ENCODE measurements at places on chromosomes 2 and 18. TPM values are rescaled to one million over a fixed set of nuclear protein-coding genes. Genes with fewer than 3 reads are reported as not detected.

Gene OTOS
- not detected for total RNA-seq

DNA sequence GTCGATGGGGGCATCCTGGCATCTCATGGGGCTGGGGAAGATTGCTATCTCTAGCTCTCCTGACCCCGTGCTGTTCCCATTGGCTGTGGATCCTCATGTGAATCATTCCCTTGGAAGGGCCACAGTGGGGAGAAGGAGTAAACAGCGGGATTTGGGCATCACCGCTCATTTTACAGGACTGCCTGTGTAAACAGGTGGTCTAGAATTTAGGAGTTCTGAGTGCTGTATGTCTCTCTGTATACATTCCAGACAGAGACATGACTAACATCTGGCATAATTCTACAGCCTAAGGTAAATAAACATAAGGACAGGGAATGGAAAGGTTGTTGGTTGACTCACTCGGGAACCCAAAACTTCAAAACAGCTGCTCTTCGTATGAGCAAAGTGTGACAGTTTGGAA is 92.7 kb downstream of the COPS8 start:
- peak; percentile 81 for DNase-seq

DNA sequence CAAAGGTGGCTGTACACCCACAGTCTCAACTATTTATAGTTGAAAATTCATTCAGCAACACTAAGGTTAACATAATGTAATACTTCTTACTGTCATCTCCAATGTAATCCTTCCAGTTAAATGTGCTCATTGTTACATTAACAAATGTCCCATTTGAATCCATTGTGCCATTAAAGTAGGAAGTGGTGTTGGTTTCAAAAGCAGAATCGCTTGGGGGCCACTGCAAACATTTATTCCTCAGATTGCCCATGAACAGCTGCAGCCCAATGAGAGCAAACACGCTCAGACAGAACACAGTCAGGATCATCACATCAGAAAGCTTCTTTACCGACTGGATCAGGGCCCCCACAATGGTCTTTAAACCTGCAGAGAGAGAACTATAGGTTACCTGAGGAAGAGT is 41.4 kb downstream of the SCN3A start:
- DNase-seq = no peak

GRCh38 chr2:53289309-53290006 is 478.1 kb upstream of the CHAC2 start:
- no peak for DNase-seq

Gene RUFY4
- total RNA-seq = not detected

Gene SEPTIN10
- total RNA-seq = 74.5 TPM

Gene PLB1
- 1.5 TPM for total RNA-seq

Gene NYAP2
- total RNA-seq = 2.3 TPM

Gene SLC19A3
- not detected for total RNA-seq

DNA sequence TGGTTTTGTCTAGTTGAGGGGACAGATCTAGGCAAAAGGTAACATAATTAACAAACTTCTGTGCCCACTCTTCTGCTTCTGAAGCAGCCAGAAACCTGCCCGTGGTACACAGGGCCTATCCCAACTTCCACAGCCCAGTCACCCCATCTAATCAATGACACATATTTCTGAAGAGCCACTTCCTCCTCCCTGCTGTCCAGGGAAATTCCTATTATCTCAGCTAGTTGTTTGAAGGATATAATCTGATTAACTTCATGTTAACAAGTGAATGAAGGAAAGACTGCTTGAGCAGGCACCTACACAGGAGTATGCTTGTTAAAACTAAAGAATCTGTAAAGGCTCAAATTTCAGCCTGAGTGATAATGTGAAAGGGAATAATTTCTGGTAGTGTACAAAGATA is 61.4 kb downstream of the CCDC148 start:
- DNase-seq = peak; percentile 16

Gene DES
- total RNA-seq = 0.37 TPM

DNA sequence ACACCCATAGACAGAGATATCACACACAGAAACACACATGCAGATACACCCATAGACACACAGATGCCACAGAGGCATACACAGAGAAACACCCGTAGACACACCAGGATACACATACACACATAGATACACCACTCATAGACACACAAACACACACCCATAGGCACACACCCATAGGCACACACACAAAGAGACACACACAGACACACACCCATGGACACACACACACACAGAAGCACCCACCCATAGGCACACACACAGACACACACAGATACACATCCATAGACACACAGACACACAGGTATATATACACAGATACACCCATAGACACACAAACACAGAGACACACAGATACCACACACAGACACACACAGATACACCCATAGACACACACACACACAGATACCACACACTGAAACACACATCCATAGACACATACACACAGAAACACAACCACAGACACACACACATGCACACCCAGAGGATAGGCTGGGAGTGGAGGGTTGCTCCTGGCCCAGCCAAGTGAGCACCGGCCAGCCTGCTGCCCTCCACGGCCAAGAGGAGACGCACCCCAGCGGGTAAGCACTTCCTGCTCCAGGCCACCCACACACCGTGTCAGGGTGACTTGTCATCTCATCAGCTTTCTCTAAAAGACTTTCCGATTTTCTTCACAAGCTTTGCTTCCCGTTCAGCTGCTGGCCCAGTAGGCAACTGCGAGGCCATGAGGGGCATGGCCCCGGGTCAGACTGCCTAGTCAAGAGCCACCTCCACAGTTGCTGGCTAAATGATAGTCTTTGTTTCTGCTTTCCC is 14.1 kb upstream of the CNNM3 start:
- DNase-seq = no peak

Gene TRIM54
- total RNA-seq = not detected

Gene IL1F10
- not detected for total RNA-seq

DNA sequence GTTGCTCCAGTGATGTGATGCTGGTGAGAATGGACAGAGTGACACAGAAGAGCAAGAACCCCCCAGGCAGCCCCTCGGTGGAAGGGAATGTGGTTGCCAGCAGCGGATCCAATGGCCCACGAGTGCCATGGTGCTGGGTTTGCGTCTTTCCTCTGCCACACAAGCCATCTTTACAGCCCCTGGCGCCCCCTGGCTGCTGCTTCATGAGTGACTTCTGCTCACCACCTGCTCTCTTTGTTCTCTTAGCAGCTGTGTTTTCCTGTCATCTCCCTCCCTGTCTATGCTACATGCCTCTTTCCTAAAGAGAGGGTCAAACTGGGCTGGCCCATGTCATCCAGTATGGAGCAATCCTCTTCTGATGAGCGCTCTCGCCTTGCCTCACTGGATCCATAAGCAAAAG is 300.0 kb upstream of the SMIM21 start:
- peak; percentile 16 for DNase-seq

DNA sequence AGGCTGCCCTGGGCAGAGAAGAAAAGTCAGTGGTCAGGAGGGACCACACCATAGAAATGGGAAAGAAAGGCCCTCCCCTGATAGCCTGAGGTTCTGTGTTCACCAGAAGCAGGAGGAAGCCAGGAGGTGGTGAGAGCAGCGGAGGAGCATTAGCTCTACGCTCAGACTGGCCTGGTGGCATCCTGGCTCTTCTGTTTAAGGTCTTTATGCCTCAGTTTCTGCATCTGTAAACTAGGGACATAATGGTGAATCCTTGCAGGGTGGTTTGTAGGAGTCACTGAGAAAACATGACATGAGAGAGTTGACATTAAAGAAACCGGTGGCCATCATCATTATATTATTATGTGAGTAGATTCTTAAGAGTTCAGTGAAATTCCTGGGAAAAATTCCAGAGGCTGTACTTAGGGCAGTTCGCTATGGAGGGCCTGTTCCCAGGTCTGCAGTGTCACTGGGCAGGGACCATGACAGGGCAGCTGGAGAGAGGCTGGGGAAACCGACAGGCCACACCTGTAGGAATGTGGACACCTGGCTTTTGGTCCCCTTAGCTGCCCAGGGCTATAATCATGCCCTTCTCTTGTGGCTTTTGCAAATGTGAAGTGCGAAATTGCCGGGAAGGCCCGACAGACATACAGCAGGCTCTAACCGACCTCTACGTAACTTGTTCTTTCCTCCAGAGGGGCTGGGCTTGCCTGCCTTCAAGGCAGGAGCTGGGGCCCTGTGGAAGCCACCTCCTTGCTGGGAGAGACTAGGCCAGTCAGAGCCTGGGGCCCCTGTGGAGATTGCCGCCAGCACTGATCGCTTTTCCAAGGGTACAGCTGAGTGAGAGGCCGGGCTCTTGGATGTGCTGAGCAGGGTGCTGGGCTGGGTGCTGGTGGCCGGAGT is 31.0 kb downstream of the GLI2 start:
- DNase-seq = no peak

GRCh38 chr2:189848276-189848675 is 64.0 kb downstream of the PMS1 start:
- no peak for DNase-seq

DNA sequence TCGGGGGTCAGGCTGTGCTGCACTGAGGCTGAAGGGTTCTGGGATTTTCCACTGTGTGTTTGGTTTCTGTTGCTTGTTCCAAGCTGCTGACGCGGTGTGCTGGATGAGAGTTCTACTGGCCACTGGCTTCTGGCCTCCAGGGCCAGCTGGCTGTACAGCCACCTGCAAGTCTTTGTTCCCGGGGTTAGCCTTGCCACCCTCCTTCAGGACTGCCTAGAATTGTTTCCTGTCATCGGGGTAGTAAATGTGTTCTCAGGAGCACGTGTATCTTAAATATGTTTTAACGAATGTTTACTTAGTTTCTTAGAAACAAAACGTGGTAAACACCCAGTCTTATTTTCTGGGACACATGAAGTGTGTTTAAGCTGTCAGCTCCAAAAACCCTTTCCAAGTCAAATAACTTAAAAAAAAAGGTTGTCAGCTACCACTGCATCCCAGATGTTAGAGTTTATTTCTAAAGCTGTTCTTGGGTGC is 231.2 kb downstream of the AGAP1 start:
- no peak for DNase-seq

- DNase-seq = no peak
Observed at GRCh38 chr18:55868909-55869308, 280.9 kb upstream of the TCF4 start.

DNA sequence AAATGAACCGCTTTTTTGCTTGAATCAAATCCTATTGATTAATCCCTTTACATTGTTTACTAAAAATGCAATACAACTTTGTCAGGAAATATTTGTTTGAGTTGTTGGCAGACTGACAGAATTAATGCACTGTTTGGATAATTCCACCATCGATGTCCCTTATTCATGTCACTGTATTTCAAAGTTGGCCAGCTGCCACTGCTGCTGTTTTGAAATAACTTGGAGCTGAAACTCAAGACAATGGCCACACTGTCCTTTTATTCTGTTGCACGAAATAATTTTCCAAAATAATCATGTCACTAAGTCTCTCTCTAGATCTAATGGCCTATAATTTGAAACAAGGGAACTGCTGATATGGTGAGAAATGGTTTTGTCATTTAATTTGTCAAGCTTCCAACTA is 55.2 kb upstream of the PAX3 start:
- DNase-seq = no peak

Gene ABCG8
- not detected for total RNA-seq

DNA sequence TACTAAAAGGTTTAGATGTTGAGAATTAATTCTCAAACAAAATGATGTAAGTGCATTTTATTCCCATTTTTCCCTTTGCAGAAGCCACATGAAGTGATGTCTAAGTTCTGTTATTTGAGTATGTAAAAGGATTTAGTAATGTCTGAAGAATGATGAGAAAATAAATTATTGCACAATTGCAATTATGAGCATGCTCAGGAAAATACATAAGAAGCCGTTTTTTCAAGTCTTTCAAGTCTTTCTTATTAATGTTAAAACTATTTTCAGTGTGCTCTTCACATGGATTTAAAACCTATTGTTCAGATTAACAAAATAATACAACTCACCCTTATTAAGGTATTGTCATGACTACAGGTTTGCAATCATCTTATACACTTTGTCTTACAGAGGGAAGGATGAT is 331.4 kb upstream of the NETO1 start:
- DNase-seq = no peak

- peak; percentile 59 for DNase-seq
Observed at GRCh38 chr2:37324786-37325624, at the start of gene PRKD3. TSS of gene PRKD3 (minus strand) at chr2:37324833. CDS start at chr2:37316524, 8,309 bp downstream.

DNA sequence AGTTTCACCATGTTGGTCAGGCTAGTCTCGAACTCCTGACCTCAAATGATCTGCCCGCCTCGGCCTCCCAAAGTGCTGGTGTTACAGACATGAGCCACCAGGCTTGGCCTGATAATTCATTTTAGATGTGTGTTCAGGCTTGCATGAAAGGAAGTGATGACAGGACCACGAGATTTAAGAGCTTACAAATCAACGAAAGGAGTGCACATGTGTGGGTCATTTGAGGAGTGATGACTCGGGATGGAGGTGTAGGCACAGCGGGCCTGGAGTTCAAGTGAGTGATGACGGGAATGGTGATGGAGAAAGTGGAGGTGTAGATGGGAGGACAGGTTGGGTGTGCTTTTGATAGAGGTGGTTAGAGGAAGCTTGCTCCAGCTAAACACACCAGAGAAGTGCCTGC is 742.4 kb downstream of the GALR1 start:
- DNase-seq = no peak

Gene UGT1A4
- not detected for total RNA-seq

Gene RAB17
- total RNA-seq = 0.30 TPM

DNA sequence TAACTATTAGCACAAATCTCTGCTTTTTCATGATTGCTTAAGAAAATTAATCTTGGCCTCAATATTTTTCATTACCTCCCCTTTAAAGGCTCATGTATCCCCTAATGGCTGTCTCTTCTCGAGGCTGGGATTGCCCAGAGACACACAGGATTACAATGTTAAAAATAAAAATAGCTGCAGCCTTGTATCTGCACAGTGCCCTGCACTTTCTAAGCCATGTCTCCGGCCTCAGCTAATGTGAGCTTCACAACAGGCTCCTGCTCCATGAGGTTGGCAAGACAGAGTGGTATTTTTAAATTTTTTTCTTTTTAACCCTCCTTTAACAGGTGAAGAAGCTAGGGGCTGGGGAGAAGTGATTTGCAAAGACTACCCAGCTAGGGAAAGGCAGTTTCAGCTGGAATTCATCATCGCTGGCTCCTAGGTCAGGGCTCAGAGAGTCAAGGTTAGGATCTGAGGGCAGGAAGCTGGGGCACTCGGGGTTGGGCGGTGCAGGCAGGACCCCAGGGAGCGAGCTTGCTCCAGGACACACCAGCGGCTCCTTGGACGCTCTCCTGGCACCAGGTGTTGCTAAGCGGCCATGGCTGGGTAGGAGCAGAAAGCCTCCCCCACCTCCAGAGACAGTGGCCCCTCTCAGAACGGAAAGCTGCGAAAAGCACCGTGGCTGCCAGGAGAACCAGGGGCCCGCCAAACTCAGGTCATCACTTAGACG is 135.6 kb downstream of the SMAD2 start:
- DNase-seq = no peak

- no peak for DNase-seq
Observed at GRCh38 chr2:95539836-95540235, 52.0 kb upstream of the TRIM43 start.

- no peak for DNase-seq
Observed at GRCh38 chr2:126467367-126468054, 188.4 kb upstream of the GYPC start.

- no peak for DNase-seq
Observed at GRCh38 chr2:228688007-228688645, 506.6 kb upstream of the SPHKAP start.

- peak; percentile 49 for DNase-seq
Observed at GRCh38 chr18:23067236-23067635, 68.0 kb upstream of the CABLES1 start.

All from M059J (cell line).